NCI-H1092 treated with DMSO at 0.1 percent for 48 hours (cell line): ENCODE measurements at places on chromosomes 13 and 19.
A peak's percentile ranks its signal among the peaks of the same experiment; 100 is the strongest.

DNA sequence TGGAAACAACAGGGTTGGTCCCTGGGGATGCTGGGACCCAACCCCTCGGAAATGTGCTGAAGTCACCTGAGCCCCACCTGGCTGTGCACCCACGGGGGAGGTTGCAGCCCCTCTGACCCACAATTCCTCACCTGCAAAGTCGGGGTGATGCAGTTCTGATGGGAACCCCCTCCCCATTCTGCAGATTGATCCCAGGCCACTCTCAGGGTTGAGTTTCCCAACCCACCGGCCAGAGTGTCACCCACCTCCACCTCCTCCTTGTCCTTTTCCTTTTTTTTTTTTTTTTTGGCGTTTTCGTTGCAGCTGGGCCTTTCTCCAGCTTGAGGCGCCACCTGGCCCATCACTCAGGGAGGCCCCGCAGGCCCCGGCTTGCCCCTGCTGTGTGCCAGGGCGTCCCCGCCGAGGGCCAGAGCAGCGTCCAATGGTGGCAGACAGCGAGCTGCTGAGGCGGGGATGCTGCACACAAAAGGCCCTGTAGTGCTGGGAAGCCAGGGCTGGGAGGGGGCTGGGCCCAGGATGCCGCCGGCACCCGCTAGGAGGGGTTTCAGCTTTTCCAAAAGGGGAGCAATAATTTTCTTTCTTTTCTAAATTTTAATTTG, 4.6 kb downstream of the PIK3R2 start:
- peak; percentile 89 for DNase-seq

GRCh38 chr19:6101991-6102390, 8.3 kb downstream of the RFX2 start:
- DNase-seq = no peak

DNA sequence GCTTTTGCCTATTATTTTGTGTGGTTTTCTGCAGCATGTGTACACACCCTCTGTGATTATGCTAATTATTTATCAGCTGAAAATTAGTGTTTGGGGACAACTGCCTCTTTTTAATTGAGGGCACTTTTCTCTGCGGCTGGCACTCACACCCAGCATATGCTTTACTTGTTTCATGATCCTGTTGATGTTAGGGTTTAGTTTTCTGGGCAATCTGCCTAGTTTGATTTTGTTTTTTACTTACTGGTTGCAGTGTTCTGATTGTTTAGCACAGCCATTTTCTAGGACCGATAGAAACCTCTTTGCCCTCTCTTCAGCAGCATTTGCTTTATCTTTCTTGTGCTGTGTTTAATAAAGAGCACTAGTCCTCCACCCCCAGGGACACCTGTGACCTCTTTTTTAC, 161.6 kb downstream of the PAN3 start:
- peak; percentile 3 for DNase-seq

DNA sequence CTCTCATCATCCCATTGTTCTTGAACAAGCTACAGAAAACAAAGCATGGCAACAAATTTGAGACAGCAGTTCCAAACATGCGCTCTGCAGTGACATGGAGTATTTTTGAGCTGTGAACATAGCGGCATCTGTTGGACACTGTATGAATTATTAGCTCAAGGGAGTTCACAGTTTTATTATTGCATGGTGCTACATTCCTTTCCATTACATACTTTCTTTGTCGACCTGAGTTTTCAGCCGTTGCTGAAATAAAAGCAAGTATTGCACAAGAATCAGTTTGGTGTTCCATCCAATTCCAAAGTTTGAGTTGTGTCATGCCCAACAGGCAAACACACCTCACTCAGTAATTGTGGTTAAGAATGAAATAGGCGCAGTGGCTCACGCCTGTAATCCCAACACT, 30.1 kb upstream of the METTL21C start:
- DNase-seq = peak; percentile 45

DNA sequence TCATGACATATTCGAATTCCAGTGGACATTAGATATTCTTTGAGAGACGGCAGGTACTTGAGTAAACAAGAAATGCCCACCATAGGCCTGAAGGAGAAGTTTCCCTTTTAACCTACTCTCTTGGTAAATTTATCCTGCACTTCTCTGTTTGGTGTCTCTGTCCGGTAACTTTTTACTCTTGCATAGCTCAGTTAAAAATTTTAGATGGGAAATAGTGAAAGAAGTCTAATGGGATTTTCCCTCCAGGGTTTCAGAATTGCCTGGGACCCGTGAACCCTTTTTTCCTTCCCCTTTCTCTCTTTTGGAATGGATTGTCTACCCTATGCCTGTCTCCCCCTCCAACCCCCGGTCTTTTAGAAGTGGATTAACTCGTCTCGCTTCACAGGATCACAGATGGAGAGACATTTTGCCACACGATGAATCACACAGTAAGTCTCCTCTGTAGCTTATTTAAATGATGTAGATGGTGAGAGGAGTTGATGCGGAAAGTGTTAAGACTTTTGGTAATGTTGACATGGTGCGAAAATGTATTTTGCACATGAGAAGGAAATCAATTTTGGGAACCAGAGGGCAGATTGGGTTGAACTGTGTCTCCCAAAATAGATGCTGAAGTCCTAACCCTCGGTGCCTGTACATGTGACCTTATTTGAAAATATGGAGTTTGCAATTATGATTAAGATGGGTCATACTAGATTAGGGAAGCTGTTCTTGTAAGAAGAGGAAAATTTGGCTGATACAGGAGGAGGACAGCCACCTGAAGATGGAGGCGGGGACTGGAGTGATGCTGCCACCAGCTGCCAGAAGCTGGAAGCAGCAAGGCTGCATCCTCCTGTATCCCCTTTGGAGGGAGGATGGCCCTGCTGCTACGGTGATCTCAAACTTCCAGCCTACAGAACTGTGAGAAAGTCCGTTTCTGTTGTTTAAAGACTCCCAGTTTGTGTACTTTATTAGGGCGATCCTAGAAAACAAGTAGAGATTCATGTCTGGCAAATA, 711 bp upstream of the MIPEP start:
- peak; percentile 40 for DNase-seq

GRCh38 chr19:18541992-18542940, 1.1 kb downstream of the FKBP8 start:
- DNase-seq = no peak

DNA sequence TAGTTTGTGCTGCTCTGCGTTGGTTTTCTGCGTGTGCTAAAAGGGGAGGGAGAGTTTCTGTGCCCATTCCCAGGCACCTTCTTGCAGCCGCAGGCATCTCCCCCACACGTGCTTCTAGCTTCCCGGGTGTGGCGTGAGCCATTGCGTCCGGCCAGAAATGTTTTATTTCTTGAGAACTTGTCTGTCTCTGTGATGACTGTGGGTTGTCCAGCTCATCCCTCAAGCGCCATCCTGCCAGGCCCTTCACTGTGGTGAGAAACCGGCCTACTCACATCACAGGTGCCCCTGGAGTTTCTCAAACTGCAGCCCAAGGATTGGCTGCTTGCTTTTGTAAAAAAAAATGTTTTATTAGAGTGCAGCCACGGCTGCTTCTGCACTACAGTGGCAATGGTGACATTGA, 24.2 kb downstream of the EPN1 start:
- DNase-seq = no peak

- no peak for DNase-seq
Measured at GRCh38 chr19:16259385-16260159, 61.9 kb downstream of the AP1M1 start.

DNA sequence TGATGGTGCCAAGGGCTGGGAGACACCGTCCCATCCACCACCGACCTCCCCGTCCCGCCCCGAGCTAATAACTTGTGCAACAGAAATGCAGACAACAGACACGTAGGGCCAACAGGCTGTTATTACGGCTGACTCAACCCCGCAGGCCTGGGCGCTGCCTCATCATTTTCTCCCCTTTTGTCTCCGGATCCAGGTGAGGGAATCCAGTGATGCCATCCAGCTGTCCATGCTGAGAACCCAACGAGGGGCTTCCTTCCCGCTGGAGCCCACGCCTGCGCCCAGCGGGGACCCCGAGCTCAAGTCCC, 6.4 kb upstream of the DIRAS1 start:
- no peak for DNase-seq

DNA sequence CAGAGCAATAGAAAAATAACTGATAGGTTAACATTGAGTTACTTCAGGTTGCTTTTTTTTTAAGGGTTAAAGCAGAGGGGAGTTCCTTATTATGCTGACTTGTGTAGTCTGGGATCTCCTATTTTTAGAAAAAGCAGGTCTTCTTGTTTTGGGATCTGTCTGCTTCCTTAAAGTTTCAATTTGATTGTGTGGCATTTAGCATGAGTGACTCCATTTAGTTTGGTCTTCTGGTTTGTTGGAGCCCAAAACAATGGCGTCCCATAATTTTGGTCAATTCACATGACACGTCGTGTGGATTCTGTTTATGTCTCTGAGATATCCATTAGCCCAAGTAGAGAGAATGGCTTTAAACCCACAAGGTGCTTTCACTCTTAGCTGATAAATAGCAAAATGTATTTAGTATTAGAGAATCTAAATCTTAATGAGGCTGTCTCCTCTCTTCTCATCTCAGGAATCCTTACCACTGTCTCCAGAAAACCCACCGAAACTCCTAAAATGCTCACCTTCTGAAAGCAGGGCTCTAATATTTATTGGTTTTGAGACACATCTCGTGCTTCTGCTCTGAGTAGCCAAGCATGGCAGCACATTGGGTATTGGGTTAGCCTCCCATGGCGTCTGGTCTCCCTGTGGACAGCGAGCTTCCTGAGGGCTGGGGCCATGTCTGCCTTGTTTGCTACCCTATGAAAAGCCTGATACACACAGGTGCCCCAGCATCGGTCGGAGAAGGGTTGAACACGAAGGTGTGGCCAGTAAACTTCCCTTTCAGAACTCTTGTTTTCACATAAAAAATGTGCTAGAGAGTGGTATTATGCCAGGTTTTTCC, 67.2 kb upstream of the GPR183 start:
- no peak for DNase-seq

- no peak for DNase-seq
Measured at GRCh38 chr13:27293873-27294515, 23.4 kb downstream of the RASL11A start.

GRCh38 chr19:5904352-5905113, at the start of gene VMAC:
Gene VMAC (plus strand): TSS chr19:5904872. CDS start chr19:5904891, 19 bp downstream.
- DNase-seq = peak; percentile 99

GRCh38 chr19:4429771-4430171, 27.3 kb downstream of the CHAF1A start:
- DNase-seq = no peak

DNA sequence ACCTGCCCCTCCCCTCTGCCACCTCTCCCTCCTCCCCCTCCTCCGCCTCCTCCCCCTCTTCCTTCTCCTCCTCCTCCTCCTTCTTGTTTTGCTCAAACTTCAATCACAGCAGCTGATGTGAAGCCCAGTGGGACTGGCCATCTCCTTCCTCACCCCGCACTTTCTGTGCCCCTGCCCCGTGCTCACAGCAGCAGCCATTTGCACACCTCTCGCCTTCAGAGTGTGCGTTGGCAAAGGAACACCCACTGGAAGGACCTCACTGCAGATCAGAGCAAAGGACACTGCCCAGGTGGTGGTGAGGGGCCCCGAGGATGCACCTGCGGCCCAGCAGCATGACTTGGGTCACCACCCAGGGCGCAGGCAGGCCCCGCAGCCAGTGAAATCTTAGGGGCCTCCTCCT, 98.8 kb downstream of the SOX1 start:
- DNase-seq = no peak

DNA sequence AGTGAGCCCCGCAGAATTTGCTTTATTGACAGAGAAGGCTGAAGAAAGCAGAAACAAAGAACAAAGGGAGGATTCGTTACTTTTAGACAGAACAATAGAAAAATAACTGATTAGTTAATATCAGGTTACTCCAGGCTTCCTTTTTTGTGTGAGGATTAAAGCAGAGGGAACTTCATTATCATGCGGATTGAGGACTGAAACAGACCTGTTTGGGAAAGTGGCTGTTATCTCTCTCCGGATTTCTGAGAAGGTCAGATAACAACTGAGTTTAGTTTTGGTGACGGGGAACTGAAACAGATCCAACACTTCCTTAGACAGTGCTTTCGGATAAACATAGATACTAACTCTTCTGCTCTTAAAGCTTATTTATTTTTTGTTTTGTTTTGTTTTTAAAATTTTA, 246.4 kb upstream of the ZNF507 start:
- DNase-seq = no peak

DNA sequence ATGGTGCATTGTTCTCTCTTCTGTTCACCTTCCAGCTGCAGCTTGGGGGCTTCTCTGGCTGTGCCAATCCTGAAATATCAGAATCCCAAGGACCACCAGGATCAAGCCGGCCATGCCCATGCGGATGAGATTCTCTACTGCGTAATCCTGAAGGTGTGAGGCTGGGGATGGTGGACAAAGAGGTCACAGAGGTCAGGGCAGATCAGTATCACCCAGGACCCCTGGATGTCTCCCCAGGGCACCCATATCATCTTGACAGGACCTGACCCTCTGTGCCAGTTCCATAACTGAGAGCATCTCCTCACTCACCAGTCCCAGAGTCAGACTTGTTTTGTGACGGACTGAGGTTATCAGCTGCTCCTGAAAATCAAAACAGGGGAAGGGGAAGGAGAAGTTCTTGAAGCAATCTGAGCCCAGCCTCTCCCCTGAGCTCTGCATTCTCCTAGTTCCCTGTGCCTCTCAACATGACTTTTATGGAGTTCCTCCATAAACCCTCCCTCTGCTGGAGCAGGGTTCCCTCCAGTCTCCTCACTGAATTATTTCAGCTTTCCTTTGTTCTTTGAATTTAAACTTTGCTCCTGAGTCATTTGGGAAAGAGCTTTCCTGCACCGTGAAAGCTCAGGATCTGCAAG, 5.5 kb downstream of the LILRA5 start:
- DNase-seq = no peak

DNA sequence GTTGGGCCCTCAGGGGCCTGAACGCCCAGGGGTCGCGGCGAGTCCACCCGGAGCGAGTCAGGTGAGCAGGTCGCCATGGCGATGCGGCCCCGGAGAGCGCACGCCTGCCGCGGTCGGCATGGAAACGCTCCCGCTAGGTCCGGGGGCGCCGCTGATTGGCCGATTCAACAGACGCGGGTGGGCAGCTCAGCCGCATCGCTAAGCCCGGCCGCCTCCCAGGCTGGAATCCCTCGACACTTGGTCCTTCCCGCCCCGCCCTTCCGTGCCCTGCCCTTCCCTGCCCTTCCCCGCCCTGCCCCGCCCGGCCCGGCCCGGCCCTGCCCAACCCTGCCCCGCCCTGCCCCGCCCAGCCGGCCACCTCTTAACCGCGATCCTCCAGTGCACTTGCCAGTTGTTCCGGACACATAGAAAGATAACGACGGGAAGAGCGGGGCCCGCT, at the start of gene CCNA1:
TSS of gene CCNA1 (plus strand) at position 390 of the 439 bp plus-strand sequence. CDS start 562 bp downstream, outside the sequence.
- DNase-seq = peak; percentile 68

DNA sequence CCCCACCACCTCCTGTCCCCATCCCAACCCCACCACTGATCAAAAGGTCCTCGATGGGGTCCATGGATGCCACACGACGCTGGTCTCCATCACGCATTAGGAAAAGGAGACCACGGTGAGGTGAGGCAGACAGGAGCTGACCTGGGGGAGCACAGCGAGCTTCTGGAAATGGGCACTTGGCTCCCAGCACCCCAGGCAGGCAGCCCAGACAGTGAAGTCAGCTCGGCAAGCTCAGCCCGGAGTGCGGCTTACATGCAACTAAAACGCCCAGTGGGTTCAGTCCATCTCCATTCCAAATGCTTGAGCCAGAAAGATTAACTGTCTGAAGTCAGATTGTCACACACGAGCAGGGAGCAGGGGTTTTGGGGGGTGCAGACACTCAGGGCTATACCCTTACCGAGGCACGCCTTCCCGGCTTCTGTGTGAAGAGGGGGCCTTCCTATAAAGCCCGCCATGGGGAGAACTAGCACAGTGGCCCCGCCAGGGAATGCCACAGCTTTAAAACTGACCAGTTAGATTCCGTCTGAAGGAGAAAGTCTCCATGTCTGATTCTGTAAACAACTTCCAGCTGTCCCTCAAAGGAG, 79.4 kb downstream of the SPACA7 start:
- DNase-seq = no peak

- no peak for DNase-seq
Measured at GRCh38 chr19:52748336-52748950, 13.6 kb upstream of the ZNF611 start.
